ENCODE measurements at places on chromosomes 7 and 10.

DNA sequence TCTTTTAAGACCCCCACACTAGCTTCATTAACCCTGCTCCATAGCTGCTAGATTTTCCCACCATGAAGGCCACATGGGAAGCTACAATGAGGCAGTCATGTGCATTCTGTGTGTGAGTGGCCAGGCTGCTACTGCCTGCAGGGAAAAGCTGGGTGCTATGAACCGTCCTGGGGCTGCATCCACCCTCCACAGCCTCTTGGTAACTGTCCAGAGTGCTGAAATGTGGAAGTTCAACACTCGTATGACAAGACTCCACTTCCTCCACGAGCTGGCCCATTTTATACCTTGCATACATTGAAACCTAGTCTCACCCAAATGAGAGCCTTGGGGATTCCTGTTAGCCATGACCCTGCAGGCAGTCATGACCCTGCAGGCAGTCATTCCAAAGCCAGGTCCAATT is 59.4 kb downstream of the CUZD1 start:
- DNase-seq, result peak; percentile 24

GRCh38 chr7:90604383-90604782 is 8.3 kb downstream of the CDK14 start:
- DNase-seq, result no peak

DNA sequence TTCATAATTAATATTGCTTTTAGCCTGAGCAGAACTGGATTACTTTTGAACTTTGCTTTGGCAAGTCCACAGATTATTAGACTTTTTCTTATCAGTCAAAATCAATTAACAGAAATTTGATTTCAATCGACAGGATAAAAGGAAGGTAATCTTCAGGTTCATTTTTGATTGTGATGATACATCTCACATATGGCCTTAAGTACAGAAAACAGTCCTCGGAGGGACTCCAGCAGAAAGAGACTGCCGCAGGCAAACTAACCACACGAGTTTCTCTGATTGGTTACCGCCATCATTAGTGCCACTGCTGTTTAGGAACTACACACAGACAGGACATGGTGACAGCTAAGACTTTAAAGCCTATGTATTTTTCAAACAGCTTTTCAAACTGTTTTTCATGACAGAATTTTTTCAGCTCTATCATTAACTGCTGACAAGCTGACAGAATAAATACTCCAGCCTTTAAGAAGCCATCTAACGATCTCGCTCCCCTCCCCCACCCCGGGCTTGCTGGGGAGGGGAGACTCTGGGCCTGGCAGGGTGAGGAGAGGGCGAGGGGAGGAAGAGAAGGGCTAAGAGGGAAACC is 668.2 kb downstream of the KCNMA1 start:
- DNase-seq, result no peak

GRCh38 chr7:19322002-19322401 is 176.8 kb upstream of the FERD3L start:
- DNase-seq, result no peak

- DNase-seq, result peak; percentile 73
These were observed 19.1 kb upstream of the KLF6 start for GRCh38 chr10:3803927-3804741.

GRCh38 chr7:159004411-159004810 is 140.3 kb downstream of the VIPR2 start:
- DNase-seq, result no peak
